ENCODE measurements at places on chromosomes 1 and 21.

DNA sequence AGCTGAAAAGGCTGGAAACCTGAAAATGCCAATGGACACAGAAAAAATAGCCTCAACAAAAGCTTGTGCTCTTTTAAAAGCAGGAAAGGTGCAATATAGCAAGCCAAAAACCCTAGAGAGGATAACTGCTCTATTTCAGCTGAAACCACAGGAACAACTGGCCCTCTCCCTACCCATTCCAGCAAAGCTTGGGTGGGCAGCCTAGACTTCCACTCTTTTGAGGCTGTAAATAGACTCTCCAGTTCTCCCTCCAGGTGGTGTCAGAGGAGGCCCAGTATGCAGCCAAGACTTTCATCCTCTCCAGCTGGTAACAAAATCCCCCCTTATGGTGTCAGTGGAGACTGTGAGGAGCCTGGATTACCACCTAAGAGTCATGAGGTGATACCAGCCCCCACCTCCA, 206.9 kb upstream of the PLD5 start:
- no peak for DNase-seq

DNA sequence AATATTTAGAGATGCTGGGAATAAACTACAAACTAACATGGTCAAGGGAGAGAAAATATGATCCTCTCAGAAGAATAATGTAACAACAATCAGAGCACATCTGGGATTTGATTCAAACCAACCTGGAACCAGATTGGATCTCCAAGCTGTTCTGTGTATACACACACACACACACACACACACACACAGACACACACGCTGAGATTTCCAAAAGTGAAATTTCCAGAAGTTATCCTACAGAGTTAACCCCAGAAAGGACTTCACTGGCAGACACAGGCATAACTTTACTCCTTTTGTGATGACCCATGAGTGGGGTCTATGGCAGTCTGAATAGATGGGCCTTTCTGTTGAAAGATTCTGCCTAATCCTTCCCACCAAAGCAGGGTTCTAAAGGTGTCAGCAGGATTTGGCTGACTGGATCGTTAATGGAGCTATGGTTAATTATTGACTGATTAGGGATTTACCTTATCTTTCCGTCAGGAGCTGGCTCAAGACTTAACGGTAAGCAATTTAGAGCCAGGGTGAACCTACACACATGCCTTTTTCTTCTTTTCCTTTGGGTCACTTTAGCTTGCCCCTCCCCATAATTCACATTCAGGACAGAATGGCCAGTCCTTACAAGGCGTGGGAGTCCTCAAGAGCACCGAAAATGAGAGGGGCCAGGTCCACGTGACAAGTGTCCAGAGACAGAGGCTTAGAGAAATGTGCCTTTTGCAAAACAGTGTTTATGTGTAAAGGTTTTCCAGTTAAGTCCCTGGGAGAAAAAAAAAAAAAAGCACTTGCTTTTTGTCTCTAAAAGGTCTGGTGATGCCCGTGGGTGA, 10.9 kb upstream of the PROX1 start:
- no peak for DNase-seq

- DNase-seq, result no peak
Observed at GRCh38 chr1:166836733-166837132, 2.5 kb upstream of the POGK start.

DNA sequence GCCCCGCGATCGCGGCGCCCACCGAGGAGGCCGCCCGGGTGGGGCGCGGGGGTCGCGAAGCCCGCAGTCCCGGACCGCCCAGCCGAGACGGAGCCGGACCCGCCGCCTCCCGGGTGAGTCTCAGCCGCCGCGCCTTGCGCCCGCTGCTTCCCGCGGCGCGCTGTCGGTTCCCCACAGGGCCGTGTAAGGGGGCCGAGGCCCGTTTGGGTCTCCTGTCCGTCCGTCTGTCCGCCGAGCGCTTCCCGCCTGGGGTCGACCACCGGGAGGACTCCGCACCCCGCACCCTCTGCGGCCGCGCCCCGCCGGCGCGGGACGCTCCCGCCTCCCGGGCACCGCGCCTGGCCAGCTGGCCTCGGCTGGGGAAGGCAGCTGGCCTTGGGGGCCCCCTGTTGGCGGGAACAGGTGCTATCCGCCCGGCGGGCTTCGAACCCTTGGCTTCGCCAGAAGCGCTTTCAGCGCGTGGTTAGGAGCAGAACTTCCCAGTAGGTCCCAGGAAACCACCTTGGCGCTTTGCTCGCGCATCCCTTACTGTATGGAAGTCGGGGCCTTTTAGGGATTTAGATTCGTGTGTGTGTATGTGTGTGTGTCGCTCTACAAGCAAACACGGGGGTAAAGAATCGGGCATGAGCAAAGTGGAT, 414 bp downstream of the TMEM51 start:
- DNase-seq, result peak; percentile 33

GRCh38 chr1:109817881-109818270, 54.2 kb upstream of the EPS8L3 start:
- DNase-seq, result no peak

GRCh38 chr1:18805925-18806849, 53.3 kb downstream of the TAS1R2 start:
- DNase-seq, result no peak

GRCh38 chr1:218536296-218536986, 191.3 kb downstream of the TGFB2 start:
- no peak for DNase-seq

All from SW 1271 (cell line).